ENCODE measurements at places on chromosomes 3 and 15.

- DNase-seq = no peak
Observed at GRCh38 chr3:110995461-110996231, 76.0 kb upstream of the NECTIN3 start.

GRCh38 chr15:61916104-61916503 lies 144.1 kb downstream of the VPS13C start:
- no peak for DNase-seq

DNA sequence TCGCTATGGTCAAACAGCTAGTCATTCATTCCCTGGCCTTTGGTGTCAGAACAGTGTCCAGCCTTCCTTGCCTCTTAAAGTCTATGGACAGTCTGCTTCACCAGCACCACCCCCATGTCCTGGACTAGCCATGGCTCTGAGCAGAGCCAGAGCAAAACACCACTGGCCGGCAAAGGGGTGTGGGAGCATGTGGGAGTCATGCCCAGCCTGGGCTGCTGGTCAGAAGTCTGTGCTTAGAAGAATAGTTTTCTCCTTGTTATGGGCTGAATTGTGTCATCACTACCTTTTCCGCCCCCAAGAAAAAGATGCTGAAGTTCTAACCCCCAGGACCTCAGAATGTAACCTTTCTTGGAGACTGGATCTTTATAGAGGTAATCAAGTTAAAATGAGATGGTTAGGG lies 132.9 kb upstream of the LPP start:
- DNase-seq = no peak

DNA sequence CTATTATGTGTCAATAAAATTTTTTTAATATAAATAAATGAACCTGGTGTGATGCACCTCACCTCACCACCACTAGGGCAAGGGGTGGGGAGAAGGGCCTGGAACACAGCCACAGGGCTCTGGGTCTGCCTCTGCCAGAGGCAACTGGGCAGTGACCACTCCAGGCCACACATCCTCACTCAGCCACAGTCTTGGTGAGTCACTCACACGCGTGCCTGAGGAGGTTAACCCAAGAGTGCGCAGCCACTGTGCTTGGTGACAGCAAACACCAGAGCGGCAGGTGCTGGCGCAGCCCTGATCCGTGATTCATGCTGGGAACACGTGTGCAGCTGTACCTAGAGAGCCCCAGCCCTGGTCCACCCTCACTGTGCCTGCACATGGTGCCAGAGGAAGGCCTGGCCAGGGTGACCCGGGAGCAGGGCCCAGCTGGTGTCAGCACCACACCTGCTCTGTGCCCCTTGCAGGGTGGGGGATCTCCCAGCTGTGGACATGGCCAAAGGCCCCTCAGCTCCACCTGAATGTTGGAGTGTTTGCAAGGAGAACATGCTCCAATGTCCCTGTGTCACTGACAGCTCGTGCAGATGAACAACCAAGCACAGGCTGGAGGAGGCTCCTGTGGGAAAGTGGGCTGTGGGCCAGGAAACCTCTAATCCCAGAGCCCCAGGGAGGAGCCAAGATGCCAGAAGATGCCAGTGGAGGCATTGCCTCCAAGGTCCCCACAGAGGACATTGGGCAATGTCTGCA lies 2.1 kb downstream of the SLC41A3 start:
- no peak for DNase-seq

DNA sequence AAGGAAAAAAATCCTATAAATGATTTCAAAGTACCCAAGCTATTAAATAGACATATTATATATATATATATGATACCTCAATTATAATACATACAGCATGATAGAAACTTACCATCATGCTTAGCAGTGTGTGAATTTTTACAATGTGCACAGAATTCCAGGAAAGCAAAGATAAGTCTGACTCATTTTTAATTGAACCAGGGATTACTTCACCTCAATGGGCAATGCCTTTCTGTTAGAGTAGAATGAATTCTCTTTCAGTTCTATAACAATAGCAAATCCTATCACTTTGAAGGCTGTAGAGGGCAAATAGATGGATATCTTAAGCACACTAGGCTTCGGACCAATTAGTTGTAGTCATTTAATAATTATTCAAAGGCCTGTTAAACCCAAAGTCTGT lies 54.8 kb upstream of the P3H2 start:
- DNase-seq = no peak

- DNase-seq = no peak
Observed at GRCh38 chr3:20108869-20109268, 68.6 kb downstream of the KAT2B start.

GRCh38 chr3:165820671-165821123 lies 16.5 kb downstream of the BCHE start:
- DNase-seq = no peak

- DNase-seq = no peak
Observed at GRCh38 chr3:187810021-187810446, 64.8 kb upstream of the BCL6 start.

GRCh38 chr3:121405631-121406030 lies 140.2 kb downstream of the POLQ start:
- no peak for DNase-seq

- DNase-seq = no peak
Observed at GRCh38 chr3:86954747-86955146, 36.2 kb downstream of the VGLL3 start.

- DNase-seq = no peak
Observed at GRCh38 chr3:194689493-194689944, 3.8 kb downstream of the FAM43A start.

- no peak for DNase-seq
Observed at GRCh38 chr3:111548092-111548491, 6.1 kb downstream of the CD96 start.

DNA sequence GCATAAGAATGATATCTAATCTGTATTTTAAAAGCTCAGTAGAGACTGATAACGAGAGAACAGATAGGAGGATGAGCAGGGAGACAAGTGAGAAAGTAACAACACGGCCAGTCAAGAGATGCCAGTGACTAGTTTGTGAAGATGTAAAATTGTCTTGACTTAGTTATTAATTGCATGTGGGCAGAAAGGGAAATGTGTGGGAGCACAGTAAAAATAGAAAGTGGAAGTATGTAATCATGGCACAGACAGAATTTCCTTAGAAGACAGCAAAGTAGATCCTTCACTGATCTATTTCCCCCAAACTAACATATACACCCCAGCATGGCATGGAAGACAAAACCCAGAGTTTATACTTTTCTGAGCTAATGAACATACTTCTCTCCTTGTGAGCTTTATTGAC lies 344.5 kb downstream of the FGF12 start:
- DNase-seq = no peak

DNA sequence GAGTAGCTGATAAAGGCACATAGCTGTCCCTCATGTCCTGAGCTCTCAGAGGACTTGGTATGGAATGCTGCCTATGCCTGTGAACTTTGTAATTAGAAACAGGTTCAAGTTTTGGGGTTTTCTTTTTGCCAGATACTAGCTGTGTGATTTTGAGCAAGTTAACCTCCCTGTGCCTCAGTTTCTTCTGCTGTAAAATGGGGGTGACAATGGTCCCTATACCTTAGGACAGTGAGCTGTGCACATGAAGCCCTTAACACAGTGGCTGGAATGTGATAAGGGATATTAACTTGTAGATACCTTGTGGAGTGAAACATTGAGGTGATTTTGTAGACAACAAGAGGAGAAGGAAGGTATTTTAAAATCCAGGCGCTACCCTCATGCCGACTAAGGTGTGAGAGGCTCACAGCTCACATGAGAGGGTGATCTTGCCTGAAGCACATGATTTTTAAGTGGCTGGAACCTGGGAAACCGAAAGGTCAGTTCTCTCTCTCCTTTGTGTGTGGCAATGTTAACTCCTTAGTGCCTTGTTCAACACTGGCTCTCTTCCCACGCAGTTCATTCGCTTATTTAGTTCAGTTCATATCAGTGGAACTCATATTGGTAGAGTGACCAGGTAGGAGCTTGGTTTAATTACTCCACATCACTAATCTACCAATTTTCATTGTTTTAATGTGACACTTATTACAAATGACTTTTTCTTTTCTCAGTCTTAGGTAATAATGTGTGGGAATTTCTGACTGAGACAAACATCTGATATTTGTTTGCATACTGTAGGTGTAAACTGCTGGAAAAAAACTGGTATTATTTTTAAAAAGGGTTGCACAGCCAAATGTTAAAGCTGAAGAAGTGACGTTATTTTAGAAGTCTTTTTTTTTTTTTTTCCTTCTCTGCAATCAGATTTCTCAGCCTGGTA lies 236.2 kb downstream of the ITPR1 start:
- DNase-seq = no peak

DNA sequence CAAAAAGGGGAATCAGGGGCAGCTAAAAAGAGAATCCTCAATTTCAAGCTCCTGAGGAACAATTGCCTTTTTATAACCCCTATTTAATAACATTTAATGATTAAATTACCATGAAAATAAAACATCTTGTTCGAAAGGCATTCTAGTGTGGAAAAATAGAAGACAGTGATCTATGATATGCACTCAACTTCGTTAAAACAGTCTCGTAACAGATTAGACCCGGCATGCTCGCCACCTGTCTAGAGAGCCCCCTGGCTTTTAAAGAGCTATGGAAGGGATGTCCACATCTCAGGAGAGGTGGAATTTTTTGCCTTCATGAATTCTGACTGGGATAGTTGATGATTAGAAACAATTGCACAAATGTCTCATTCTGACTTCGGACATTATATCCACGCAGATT lies 153.7 kb upstream of the MDFIC2 start:
- DNase-seq = no peak

- no peak for DNase-seq
Observed at GRCh38 chr15:60070838-60071493, 66.9 kb downstream of the FOXB1 start.

DNA sequence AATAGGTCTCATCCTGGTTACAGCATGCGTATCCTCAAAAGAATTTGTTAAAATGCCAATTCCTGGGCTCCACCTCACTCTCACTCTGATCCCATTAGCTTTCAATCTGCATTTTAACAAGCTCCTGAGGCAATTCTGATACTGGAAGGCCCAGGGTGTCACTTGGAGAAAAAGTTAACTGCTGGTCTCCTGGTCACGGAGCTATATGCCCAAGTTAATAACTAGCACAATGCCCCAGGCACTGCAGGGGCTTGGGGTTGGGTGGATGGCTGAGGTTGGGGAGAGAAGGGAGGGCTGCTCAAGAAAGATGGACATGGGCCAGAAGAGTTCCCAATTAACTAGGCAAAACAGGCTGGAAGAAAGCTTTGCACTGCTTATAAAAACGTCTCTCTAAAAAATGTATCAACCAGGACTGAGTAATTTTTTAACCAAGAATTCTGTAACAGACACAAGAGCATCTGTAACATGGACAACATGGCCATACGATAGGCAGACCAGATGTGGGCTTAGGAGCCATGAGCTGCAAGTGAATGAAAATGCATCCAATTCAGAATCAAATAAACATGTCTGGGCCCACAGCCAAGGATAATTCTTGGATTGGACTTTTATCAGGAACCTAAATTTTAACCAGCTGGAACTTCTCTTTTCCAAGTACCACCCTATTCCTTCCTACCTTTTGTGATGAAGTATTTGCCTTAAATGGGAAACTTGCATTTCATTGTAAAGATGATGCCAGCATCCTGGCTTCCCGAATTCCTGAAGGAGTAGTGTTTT lies 4.2 kb downstream of the IL17RD start:
- no peak for DNase-seq

DNA sequence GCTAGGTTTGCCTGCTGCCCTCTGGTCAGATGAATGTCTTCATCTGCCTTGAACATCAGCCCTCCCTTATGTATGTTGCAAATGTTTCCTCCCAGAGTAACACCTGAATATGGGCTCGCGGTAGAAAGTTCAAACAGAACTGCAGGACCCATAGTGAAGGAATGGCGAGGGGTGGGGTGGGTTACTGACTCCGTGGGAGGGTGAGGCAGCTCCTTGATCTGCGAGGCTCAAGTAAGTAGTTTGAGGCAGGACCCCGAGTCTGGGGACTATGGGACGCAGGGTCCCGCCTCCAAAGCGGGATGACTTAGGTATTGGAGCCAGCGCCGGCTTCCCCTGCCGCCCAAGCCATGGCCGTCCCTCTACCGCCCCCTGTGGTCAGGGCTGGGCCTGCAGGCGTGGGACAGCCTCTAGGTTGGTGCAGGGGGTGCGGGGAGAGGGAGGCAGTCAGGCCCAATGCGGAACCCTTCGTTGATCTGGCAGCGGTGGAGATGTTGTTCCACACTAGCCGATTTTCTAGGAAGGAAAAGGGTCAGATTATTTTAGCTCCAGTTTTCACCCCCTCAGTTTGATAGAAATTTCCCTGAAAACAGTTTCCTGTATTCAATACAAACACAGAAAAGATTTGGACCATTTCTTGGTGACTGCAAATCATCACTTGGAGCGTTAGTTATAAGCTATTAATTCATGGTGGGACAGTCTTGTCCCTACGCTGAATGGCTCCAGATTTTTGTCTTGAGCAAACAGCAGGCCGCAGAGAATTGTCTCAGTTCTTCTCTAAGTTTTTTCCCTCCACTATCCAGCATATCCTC lies 72.3 kb downstream of the CORO2B start:
- no peak for DNase-seq

DNA sequence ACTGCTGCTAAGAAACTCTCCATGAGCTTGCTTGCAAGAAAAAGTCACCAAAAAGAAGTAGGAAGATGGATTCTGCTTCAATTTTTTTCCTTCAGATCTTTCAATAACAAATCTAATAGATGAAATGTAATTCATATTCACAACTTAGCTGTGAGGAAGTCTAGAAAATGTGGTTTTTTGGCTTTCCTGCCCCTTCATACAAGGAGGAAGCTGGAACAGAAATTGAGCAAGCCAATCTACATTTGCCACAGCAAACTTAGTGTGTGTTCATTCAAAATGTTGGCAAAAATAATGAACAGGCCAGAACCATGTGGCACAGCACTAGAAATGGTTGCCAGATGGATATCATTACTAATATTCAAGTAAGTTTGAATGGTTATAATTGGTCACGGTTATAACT lies 93.2 kb upstream of the NEDD4 start:
- DNase-seq = no peak

- no peak for DNase-seq
Observed at GRCh38 chr3:10980312-10980711, 12.2 kb upstream of the SLC6A1 start.

- no peak for DNase-seq
Observed at GRCh38 chr3:77563012-77563411, 523.1 kb downstream of the ROBO2 start.

DNA sequence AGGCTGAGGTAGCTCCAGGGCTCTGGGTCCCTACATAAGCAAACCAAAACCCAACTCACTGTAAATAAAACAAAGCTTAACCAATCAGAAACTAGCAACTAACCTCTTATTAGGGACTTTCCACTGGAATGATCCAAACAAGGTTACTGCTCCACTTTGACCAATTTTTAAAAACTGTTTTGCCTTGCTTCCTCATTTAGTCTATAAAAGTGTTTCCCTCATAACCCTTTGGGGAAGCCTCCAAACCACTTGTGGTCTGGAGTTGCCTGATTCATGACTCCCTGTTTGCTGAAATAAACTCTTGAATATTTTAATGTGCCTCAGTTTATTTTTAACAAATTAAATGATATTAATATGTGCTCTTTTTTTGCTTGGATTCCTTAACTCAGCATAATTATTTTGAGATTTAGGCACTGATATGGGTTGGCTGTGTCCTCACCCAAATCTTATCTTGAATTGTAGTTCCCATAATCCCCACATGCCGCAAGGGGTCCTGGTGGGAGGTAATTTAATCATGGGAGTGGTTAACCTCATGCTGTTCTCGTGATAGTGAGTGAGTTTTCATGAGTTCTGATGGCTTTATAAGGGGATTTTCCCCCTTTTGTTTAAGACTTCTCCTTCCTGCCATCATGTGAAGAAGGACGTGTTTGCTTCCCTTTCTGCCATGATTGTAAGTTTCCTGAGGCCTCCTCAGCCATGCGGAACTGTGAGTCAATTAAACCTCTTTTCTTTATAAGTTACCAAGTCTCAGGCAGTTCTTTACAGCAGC lies 90.6 kb downstream of the CD200R1L start:
- DNase-seq = no peak

All from stimulated activated CD8-positive, alpha-beta memory T cell treated with anti-CD3 and anti-CD28 coated beads, Interleukin-7, amount 100 ng/mL, for 1 hour (primary cell).